ENCODE measurements at places on chromosomes 7 and 10. TPM values are rescaled to one million over a fixed set of nuclear protein-coding genes. Genes with fewer than 3 reads are reported as not detected.
A peak's percentile ranks its signal among the peaks of the same experiment; 100 is the strongest.

- peaks cover 2% of the 10 kb centered on the region for H3K36me3 ChIP-seq
- no peak for DNase-seq
- H3K4me1 ChIP-seq, result no peaks in the 10 kb centered on the region
- no peak overlapping the region for H3K27ac ChIP-seq
- no peak overlapping the region for H3K4me3 ChIP-seq
Measured at GRCh38 chr7:130989101-130989795, 255.2 kb upstream of the KLF14 start.

- DNase-seq, result no peak
- no peaks in the 10 kb centered on the region for H3K27me3 ChIP-seq
- no peaks in the 10 kb centered on the region for H3K36me3 ChIP-seq
- no peak overlapping the region for H3K27ac ChIP-seq
Measured at GRCh38 chr7:93046641-93047040, 71.1 kb downstream of the SAMD9 start.

DNA sequence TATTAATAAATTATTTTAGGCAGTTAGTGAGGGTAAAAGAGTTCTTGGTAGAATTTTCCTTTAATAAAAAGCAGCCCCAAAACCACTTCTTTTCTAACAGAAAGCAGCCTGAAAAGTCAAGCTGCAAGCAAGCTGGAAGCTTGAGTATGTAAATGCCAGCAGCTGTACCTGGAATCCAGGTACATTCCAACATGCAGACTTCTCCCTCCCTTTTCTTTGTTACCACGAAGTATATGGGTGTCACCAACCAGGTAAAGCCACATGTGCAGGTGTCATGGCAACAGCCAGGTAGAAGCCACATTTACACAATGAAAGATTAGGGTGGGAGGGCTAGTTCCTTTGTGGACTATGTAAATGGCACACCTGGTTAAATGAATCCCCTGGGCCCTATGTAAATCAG lies 114.6 kb downstream of the EPC1 start:
- no peaks in the 10 kb centered on the region for H3K36me3 ChIP-seq
- DNase-seq, result no peak
- H3K4me1 ChIP-seq, result no peaks in the 10 kb centered on the region
- no peak overlapping the region for H3K4me3 ChIP-seq

- H3K4me1 ChIP-seq, result no peaks in the 10 kb centered on the region
- no peaks in the 10 kb centered on the region for H3K27me3 ChIP-seq
- no peak overlapping the region for H3K27ac ChIP-seq
- no peak overlapping the region for H3K4me3 ChIP-seq
- no peaks in the 10 kb centered on the region for H3K36me3 ChIP-seq
Measured at GRCh38 chr10:102007796-102008195, 48.2 kb downstream of the ARMH3 start.

Gene PCDH15
- not detected for total RNA-seq

DNA sequence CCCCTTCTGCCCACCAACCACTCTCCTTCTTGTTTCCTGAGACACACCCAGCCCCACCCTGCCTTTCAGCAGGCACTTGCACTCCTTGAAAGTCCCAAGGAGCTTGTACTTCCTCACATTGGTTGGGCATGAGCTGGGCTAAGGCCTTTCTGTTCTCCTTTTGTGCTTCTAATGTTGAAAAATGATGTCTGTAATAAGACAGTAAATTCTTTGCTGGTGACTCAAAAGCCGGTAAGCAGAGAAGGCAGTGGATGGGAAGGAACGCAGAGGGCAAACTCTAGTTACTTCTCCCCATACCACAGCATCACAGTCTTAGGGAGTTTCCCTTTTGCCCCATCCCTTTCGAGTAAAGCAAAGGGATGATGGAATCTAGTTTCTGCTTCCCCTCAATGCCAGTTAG lies 185.6 kb downstream of the PLXNA4 start:
- no peak for DNase-seq
- H3K27me3 ChIP-seq, result no peaks in the 10 kb centered on the region
- peaks cover 2% of the 10 kb centered on the region for H3K36me3 ChIP-seq
- H3K27ac ChIP-seq, result no peak overlapping the region
- H3K4me1 ChIP-seq, result peaks cover 18% of the 10 kb centered on the region

DNA sequence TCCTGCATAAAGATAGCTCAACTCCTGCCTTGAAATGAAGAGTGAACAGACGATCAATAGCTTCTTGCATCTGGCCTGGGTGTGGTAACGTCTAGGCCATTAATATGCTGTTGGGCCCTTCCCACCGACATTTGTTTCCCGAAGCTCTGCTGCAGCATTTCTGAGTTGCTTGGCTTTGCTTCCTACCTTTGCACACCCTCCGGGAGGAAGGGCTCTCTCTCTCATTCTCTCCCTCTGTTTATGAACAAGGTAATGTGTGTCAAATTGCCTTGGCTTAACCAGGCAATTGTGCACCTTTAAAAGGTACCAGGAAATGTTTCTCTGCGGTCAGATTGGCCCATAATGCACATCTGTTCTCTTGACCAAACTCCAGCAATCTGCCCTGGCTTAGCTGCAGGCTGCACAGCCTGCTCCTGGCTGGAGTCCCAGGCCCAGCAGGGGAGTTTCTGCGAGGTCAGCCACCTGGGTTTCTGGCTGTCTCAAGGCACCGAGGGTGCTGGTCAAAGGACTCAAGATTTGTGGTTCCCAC lies 223.7 kb downstream of the SNX10 start:
- H3K4me1 ChIP-seq, result no peaks in the 10 kb centered on the region
- H3K36me3 ChIP-seq, result no peaks in the 10 kb centered on the region
- H3K4me3 ChIP-seq, result no peak overlapping the region
- H3K27me3 ChIP-seq, result peaks cover 14% of the 10 kb centered on the region
- no peak for DNase-seq

Gene KIAA1217
- 10.3 TPM for total RNA-seq

Gene MYH16
- total RNA-seq, result 0.11 TPM

Gene PSMG3
- 25.5 TPM for total RNA-seq

GRCh38 chr7:16697507-16698199 lies 51.7 kb downstream of the BZW2 start:
- DNase-seq, result no peak
- no peak overlapping the region for H3K4me3 ChIP-seq
- H3K27ac ChIP-seq, result peak overlapping the region; percentile 30
- H3K4me1 ChIP-seq, result peaks cover 7% of the 10 kb centered on the region
- peaks cover 41% of the 10 kb centered on the region for H3K36me3 ChIP-seq

- no peak overlapping the region for H3K4me3 ChIP-seq
- no peak for DNase-seq
- H3K27ac ChIP-seq, result peak overlapping the region; percentile 95
- no peaks in the 10 kb centered on the region for H3K27me3 ChIP-seq
- H3K36me3 ChIP-seq, result no peaks in the 10 kb centered on the region
Measured at GRCh38 chr7:76008156-76008687, 13.8 kb upstream of the TMEM120A start.

Gene C10orf105
- total RNA-seq, result not detected

- H3K36me3 ChIP-seq, result peaks cover 15% of the 10 kb centered on the region
- H3K4me1 ChIP-seq, result peaks cover 20% of the 10 kb centered on the region
- H3K27ac ChIP-seq, result peak overlapping the region; percentile 85
- H3K27me3 ChIP-seq, result no peaks in the 10 kb centered on the region
- no peak overlapping the region for H3K4me3 ChIP-seq
- DNase-seq, result peak; percentile 97
Measured at GRCh38 chr7:151038951-151039849, 9.1 kb upstream of the ASIC3 start.

Gene TMEM178B
- not detected for total RNA-seq

DNA sequence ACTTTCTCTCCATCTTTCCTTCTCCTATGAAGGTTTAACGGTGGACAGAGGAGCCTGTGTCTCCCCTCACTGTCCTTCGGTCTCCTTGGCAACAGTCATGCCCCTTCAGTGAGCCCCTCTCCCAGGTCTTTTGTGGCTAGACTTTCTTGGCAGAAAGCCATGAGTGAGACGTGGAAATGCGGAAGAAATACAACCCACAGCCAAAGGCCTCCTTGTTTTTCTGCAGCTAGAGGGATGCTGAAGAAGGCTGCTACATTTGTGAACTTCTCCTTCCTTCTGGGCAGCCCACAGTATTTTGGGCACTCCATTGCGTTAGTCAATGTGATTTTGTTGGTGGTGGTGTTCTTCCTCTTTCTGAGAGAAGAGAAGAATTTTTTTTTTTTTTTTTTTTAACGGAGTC lies 333.7 kb upstream of the PODXL start:
- no peak for DNase-seq
- peaks cover 26% of the 10 kb centered on the region for H3K27me3 ChIP-seq
- H3K27ac ChIP-seq, result no peak overlapping the region
- no peaks in the 10 kb centered on the region for H3K36me3 ChIP-seq
- peaks cover 4% of the 10 kb centered on the region for H3K4me1 ChIP-seq

Gene CABCOCO1
- 0.51 TPM for total RNA-seq

- no peak overlapping the region for H3K4me3 ChIP-seq
- H3K27ac ChIP-seq, result no peak overlapping the region
- no peak for DNase-seq
- H3K27me3 ChIP-seq, result no peaks in the 10 kb centered on the region
Measured at GRCh38 chr7:18684916-18685315, 189.4 kb downstream of the HDAC9 start.

DNA sequence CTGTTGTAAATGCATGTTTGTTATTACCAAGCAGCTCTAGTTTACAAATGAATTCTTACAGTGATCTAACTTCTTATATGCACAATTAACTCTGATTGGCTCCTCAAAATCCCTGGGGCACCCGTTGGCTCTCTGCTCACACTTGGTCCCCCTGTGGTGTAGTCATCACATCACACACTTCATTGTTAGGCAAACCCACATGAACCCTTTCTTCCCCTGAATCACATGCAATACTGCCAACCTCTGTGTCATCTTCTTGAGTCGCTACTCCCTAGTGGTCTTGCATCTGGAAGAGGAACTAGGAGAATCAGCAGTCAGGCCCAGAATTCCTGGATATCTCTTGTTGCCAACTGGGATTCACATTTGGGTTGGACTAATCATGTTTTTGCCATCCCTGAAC lies 73.1 kb downstream of the CD36 start:
- no peak overlapping the region for H3K27ac ChIP-seq
- peaks cover 3% of the 10 kb centered on the region for H3K27me3 ChIP-seq
- H3K36me3 ChIP-seq, result no peaks in the 10 kb centered on the region
- no peak for DNase-seq
- no peaks in the 10 kb centered on the region for H3K4me1 ChIP-seq
- no peak overlapping the region for H3K4me3 ChIP-seq

GRCh38 chr7:131511774-131512535 lies 44.5 kb downstream of the PODXL start:
- peaks cover 21% of the 10 kb centered on the region for H3K4me1 ChIP-seq
- H3K27me3 ChIP-seq, result no peaks in the 10 kb centered on the region
- peak overlapping the region; percentile 67 for H3K27ac ChIP-seq
- H3K4me3 ChIP-seq, result no peak overlapping the region
- peak; percentile 73 for DNase-seq

DNA sequence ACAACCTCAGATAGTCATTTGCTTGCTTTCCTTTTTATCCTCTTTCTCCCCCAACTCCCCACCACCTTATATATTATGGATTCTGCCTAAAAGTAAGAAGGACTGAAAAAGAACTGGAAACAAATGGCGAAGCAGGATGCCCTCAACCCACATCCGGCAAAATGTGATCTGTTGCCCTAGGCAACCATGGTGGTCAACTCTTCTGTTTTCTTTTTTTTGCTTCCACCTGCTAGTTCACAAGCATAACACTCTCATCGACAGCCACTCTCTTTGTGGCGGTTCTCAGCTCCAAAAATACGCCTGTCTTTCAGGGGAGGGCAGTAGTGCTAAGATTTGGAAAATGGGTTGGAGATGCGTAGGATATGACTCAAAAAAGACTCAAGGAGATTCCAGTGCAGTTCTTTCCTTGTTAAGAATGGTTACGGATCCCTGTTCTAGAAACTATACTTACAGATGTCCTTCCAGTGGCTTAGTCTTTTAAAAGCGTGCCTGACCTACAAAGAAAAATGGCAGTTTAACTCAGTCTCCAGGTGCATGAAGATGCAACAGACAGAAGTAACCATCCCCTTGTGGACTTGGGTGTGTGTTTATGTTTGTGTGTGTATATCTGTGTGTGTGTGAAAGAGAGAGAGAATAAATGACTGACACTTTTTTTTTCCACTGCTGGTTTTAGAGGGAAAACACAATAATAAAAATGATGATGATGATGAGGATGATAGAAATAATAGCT lies 10.7 kb downstream of the APBB1IP start:
- H3K27me3 ChIP-seq, result no peaks in the 10 kb centered on the region
- DNase-seq, result no peak
- no peak overlapping the region for H3K27ac ChIP-seq
- H3K4me1 ChIP-seq, result no peaks in the 10 kb centered on the region
- no peak overlapping the region for H3K4me3 ChIP-seq
- no peaks in the 10 kb centered on the region for H3K36me3 ChIP-seq

DNA sequence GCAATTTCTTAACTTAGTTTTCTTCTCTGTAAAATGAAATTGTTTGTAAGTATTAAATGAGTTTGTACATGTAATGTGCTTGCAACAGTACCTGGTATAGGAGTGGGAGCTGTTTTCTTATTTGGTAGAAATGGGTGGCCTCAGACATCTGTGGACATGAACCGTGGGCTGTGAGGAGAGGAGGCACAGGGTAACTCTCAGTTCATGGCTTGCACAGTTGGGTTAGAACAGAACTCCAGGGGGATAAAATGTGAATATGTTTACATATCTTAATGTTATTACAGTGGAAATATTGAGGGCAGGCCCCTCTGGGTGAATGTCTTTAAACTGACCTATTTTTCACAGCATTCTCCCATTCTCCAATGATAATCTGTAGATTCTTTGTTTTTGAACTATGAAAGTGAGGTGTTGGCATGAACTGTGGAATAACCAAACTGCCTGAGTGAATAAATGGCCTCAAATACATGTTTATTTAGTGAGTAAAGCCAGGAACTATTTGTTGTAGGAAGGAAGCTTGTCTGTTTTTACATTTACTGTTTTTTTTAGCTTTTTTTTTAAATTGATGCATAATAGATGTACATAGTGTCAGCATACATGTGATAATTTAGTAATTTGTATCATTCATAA lies 2.6 kb downstream of the ABCA13 start:
- DNase-seq, result peak; percentile 91
- H3K4me3 ChIP-seq, result peak overlapping the region; percentile 24
- no peaks in the 10 kb centered on the region for H3K27me3 ChIP-seq
- no peaks in the 10 kb centered on the region for H3K36me3 ChIP-seq
- peaks cover 20% of the 10 kb centered on the region for H3K4me1 ChIP-seq
- peak overlapping the region; percentile 91 for H3K27ac ChIP-seq

Gene CACNB2
- not detected for total RNA-seq

- no peaks in the 10 kb centered on the region for H3K27me3 ChIP-seq
- H3K4me1 ChIP-seq, result no peaks in the 10 kb centered on the region
- H3K4me3 ChIP-seq, result no peak overlapping the region
- no peak for DNase-seq
- peaks cover 21% of the 10 kb centered on the region for H3K36me3 ChIP-seq
- no peak overlapping the region for H3K27ac ChIP-seq
Measured at GRCh38 chr7:149450821-149451220, 10.0 kb downstream of the ZNF777 start.

Gene CYP3A4
- total RNA-seq, result not detected

- H3K4me1 ChIP-seq, result no peaks in the 10 kb centered on the region
- no peak overlapping the region for H3K4me3 ChIP-seq
- H3K36me3 ChIP-seq, result no peaks in the 10 kb centered on the region
Measured at GRCh38 chr10:101323495-101323894, 30.5 kb upstream of the BTRC start.

- peaks cover 25% of the 10 kb centered on the region for H3K36me3 ChIP-seq
- H3K27ac ChIP-seq, result no peak overlapping the region
- H3K4me3 ChIP-seq, result no peak overlapping the region
- H3K4me1 ChIP-seq, result peaks cover 17% of the 10 kb centered on the region
Measured at GRCh38 chr10:93386631-93387369, 95.3 kb downstream of the MYOF start.

GRCh38 chr7:35761871-35762677 lies 38.8 kb upstream of the SEPTIN7 start:
- peaks cover 2% of the 10 kb centered on the region for H3K27me3 ChIP-seq
- DNase-seq, result no peak
- H3K27ac ChIP-seq, result no peak overlapping the region
- H3K4me1 ChIP-seq, result no peaks in the 10 kb centered on the region
